Renal pelvis (tissue), 12 donors: ENCODE measurements at places on chromosomes 7 and 10. TPM values are rescaled to one million over a fixed set of nuclear protein-coding genes. Genes with fewer than 3 reads are reported as not detected.

DNA sequence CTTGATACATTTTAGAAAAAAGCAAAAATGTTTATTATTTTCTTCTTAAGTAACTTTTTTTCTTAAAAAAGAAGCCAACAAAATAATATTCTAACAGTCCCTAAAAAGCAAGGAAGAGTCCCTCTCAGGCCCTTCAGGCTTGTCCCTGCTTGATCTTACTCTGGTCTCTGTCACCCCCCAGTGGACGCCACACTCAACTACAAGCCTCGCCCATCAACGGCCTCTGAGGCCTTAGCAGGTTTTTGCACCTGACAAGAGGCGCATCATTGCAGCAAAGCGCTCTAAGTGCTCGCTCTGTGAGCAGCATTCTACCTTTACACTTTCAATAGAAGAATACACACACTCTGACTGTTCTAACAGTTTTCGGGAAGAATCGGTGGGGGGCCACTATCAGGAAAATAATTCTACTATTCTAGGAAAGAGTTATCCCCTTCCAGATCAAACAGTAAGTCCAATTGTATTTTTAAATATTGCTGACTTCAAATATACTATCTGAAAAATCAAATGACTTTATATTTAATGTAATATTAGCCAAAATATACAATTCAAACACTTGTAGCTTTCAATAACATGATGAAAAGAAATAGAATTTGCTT is 139.2 kb downstream of the USP6NL start:
- peak; percentile 29 for DNase-seq

- DNase-seq, result no peak
Observed at GRCh38 chr7:11613292-11613930, 218.6 kb downstream of the THSD7A start.

GRCh38 chr7:93119191-93119905 is 1.6 kb upstream of the SAMD9 start:
- no peak for DNase-seq

DNA sequence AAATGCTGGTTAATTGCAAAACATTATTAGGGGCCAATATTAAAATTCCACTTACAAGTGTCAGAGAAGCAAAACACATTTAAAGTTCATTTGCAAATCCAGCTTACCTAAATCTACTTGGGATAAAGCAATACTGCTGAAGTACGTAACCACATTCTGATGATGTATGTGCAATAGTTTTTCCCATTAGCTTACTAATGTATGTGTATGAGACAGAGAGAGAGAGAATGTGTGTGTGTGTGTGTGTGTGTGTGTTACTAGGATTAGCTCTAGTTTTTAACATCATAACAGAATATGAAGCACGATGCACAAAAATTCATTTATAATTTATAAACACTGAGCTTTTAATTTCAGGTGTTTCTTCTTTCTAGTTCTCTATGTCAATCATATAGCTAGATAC is 1074.2 kb upstream of the C7orf33 start:
- DNase-seq, result no peak

GRCh38 chr7:2245883-2246675 is 4.1 kb downstream of the NUDT1 start:
- DNase-seq, result no peak

- DNase-seq, result no peak
Observed at GRCh38 chr10:119521443-119522204, 20.9 kb downstream of the RGS10 start.

DNA sequence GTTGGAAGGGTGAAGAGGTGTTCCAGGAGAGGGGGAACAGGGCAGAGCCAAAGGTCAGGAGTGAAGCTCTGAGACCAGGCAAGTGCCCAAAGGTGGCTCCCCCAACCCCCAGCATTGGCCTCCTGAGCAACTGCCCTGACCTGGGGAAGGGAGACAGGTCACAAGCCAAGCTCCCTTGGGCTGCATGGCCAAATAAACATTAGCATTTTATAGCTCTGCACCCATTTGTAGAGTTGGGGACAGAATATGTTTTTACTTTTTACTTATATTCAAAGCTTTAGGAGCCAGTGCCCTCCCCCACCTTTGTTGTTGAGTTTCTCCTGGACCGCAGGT is 4.0 kb downstream of the UNC5B start:
- DNase-seq, result no peak

GRCh38 chr10:101818872-101819633 is 809 bp upstream of the OGA start:
- DNase-seq, result no peak

DNA sequence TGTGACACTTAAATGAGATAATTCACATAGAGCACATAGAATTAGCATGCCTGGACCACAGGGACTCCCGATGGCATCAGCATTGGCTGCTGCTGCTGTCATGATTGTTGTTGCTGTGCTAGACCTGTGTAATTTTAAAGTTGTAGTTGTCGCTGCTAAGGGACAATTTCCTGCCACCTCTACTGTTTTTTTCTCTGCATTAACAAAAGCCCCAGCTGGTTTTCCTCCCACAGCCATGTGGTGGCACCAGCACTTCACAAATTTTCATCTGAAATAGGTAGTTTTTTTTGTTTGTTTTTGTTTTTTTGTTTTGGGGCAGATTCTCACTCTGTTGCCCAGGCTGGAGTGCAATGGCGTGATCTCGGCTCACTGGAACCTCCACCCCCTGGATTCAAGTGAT is 25.4 kb upstream of the PRXL2A start:
- DNase-seq, result peak; percentile 44

GRCh38 chr7:151853896-151854719 is 22.8 kb downstream of the PRKAG2 start:
- DNase-seq, result no peak

DNA sequence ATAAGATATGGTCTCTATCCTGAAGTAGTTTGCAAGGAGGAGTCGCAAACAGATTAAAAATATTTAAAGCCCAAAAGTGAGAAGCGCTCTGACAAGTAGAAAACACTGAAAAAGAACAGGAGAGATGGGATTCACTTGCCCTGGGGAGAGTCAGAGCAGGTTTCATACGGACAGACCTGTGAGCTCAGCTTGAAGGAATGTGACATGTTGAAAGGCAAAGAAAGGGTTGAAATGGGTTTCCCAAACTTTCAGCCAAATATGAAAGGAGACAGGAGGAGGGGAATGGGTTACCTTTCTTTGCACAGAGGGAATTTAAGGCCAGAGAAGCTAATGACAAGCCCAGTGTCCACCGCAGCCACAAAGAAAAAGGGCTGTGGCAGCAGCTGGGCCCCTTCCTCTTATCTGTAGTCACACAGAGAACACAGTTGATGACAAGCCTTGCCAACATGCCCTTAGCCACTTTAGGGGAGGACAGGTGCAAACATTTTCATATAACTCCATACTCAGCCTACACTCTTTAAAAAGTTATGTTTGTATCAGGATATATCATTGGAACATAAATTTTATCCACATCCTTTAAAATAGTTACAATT is 14.9 kb downstream of the HOXA1 start:
- DNase-seq, result no peak

GRCh38 chr10:91493313-91493712 is 83.2 kb downstream of the HECTD2 start:
- peak; percentile 9 for DNase-seq

- DNase-seq, result no peak
Observed at GRCh38 chr10:47380341-47381102, 3.6 kb downstream of the ZNF488 start.

GRCh38 chr7:135978624-135979023 is 1.5 kb upstream of the MTPN start:
- peak; percentile 72 for DNase-seq

- DNase-seq, result no peak
Observed at GRCh38 chr7:1703441-1703840, 33.4 kb downstream of the ELFN1 start.

GRCh38 chr10:26987851-26988250 is 112.4 kb downstream of the ANKRD26 start:
- no peak for DNase-seq

GRCh38 chr10:62374862-62375710 is 917 bp downstream of the ZNF365 start:
- no peak for DNase-seq

GRCh38 chr10:109982123-109982522 is 25.7 kb upstream of the ADD3 start:
- DNase-seq, result no peak

DNA sequence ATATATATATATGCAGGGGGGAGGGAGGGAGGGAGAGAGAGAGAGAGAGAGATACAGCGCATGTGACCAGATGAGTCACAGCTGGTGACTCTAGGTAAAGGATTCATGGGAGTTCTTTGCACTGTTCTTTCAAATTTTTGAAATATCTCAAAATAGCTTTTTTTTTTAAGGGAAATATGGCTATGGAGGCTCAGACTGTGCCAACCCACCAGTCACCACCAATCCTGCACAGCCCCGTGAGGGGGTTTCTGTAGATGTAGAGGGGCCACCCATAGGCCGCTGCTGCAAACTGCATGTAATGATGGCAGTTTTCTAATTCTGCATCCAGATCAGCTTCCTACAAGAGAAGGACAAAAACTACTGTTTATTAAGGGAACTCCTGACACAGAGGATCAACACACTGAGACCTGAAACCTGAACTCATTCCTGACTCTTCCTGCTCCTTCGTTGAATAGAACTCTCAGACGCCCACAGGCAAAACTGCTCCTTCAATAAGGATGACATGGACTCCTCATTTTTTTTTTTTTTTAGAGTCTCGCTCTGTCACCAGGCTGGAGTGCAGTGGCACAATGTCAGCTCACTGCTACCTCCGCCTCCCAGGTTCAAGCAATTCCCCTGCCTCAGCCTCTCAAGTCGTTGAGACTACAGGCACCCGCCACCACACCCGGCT is 17.3 kb downstream of the DAGLB start:
- DNase-seq, result no peak

DNA sequence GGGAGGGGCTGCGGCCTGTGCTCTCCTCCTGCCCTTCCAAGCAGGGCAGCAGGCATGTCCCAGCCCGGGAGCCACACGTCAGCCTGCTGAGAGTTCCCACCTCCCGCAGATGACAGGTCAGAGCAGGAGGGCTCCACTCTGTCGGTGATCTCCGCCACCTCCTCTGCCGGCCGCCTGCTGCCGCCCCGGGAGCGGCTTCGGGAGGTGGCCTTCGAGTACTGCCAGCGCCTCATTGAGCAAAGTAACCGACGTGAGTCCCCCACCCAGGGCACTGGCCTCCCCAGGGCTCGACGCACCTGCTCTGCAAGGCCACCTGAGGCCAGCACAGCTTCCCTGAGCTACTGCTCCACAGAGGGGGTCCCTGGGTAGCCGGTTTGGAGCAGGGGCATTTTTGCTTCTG is 9.4 kb downstream of the AP5Z1 start:
- DNase-seq, result no peak

PTPRE gene
- 5.7 TPM for polyA plus RNA-seq

MRLN gene
- not detected for polyA plus RNA-seq

LRMDA gene
- polyA plus RNA-seq, result 24.7 TPM

WDR86 gene
- polyA plus RNA-seq, result 34.9 TPM

NUDT13 gene
- 9.1 TPM for polyA plus RNA-seq

FOXI2 gene
- 1.2 TPM for polyA plus RNA-seq

SLC13A1 gene
- 25.5 TPM for polyA plus RNA-seq

FAM131B gene
- 2.5 TPM for polyA plus RNA-seq

TMEM213 gene
- 29.3 TPM for polyA plus RNA-seq

ZNF503 gene
- polyA plus RNA-seq, result 93.0 TPM
